ENCODE measurements at places on chromosomes 4 and X. TPM values are rescaled to one million over a fixed set of nuclear protein-coding genes. Genes with fewer than 3 reads are reported as not detected.

The XPNPEP2 gene
- polyA plus RNA-seq, result 81.5 TPM

The MAPK10 gene
- 89.8 TPM for polyA plus RNA-seq

The HMX1 gene
- polyA plus RNA-seq, result not detected

DNA sequence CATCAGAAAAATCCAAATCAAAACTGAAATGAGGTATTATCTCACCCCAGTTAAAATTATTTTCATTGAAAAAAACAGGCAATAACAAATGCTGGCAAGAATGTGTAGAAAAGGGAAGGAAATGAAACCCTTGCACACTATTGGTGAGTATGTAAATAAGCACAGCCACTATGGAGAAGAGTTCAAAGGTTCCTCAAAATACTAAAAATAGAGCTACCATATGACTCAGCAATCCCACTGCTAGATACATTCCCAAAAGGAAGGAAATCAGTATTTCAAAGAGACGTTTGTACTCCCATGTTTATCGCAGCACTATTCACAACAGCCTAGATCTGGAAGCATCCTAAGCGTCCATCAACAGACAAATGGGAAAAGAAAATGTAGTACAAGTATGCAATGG, 932.4 kb downstream of the PCDH18 start:
- DNase-seq, result no peak

- no peak for DNase-seq
These were observed 202.6 kb downstream of the PCDH19 start for GRCh38 chrX:100207331-100208024.

The ITIH6 gene
- 0.18 TPM for polyA plus RNA-seq

The HGFAC gene
- polyA plus RNA-seq, result 0.86 TPM

The PAK3 gene
- 6.5 TPM for polyA plus RNA-seq

DNA sequence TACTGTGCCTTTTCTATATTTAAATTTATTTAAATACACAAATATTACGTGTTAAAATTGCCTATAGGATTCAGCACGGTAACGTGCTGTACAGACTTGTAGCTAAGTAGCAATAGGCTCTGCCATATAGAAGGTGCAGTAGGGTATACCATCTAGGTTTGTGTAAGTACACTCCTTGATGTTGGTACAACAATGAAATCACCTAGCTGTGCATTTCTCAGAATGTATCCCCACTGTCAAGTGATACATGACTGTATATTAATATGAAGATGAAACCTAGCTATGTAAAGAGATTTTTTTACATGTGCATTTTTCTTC, 431.2 kb downstream of the KCTD8 start:
- no peak for DNase-seq

DNA sequence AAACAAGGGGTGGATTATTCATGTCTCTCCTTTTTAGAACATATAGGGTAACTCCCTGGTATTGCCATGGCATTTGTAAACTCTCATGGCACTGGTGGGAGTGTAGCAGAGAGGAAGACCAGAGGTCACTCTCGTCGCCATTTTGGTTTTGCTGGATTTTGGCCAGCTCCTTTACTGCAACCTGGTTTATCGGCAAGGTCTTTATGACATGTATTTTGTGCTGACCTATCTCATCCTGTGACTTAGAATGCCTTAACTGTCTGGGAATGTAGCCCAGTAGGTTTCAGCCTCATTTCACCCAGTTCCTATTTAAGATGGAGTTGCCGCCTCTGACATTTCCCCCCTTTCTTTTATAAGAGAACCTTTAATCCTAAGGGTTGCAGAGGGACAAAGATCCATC, 45.8 kb downstream of the MGST2 start:
- DNase-seq, result no peak

DNA sequence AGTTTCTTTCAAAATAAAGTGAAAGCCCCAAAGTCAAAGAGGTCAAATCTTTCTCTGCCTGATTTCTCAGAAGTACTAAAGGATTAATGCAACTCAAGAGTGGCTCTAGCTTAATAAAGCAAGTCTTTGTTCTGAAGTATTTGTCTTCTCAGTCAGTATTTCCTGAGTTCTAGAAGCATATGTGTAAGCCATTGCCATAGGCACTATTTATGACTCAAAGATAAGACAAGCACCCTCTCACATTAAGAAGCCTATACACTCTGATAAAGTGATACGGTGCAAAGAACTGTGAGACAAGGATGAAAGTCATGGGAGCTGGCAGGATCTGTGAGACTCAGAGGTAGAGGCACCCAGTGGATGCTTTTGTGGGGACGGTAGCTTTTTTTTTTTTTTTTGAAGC, 60.9 kb downstream of the AASDH start:
- DNase-seq, result no peak

GRCh38 chr4:8030121-8030781, 90.6 kb upstream of the AFAP1 start:
- no peak for DNase-seq

The DCAF4L1 gene
- polyA plus RNA-seq, result 0.42 TPM

DNA sequence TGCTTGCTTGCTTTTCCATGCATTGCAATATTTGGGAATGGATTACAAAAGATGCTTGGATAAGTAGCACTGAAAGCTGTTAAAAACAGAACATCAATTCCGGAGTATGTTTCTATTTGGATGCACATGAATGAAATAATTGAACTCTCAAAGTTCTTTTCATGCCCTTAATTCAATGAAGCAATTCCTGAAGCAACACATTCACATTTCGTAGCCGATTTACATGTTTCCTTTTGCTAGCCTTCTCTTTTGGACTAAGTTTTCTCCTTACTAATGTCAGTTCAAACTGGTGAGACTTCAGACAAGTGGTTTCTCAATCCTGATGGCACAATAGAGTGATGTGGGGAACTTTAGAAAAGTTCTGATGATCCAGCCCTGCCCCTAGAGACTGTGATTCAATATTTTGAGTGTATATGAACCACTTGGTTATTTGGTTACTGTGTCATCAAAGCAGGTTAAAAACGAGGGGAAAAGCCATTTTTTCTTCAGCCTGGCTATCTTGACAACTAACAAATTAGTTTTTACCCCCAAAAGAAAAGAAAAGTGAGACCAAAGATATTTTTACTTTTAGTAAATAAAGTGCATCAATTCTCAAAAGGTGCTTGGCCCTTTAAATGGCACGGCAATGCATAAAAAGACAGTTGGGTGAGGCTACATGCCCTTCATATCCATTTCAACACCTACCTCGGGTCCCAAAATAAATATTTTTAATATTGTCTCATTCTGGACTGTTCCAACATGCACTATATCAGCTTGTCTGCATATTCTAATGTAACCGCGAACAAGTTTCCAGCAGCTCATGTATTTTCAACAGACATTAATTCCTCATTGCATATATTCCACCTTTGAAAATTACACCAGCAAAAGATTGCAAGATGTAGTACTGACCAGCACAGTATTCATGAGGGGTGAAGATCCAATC, 90.1 kb upstream of the RPL34 start:
- no peak for DNase-seq

The FAM241A gene
- polyA plus RNA-seq, result 1.6 TPM

GRCh38 chr4:84529169-84529751, 30.2 kb upstream of the NKX6-1 start:
- DNase-seq, result peak; percentile 21

- no peak for DNase-seq
These were observed 20.7 kb downstream of the STX18 start for GRCh38 chr4:4521136-4521535.

The TMEM31 gene
- 1.8 TPM for polyA plus RNA-seq

GRCh38 chr4:169362607-169363006, 91.9 kb upstream of the SH3RF1 start:
- DNase-seq, result no peak

The CNKSR2 gene
- 1.9 TPM for polyA plus RNA-seq

The TACC3 gene
- polyA plus RNA-seq, result 67.3 TPM

DNA sequence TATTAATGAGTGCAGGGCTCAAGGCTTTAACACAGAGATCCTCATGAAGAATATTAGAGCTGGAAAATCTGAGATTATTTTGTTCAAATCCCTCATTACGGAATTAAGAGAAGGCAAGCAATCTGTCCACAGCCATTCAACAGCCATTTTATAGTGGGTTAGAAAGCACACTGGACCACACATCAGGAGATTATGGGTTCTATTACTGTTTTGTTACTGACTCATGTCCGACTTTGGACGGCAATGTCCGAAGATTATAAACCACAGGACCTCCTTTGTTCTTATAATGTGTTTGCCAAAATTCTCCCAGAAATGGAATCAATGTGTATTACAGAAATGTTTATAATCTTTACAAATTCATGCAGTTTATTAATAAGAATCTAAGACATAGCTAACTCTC, 8.1 kb downstream of the LAMTOR3 start:
- DNase-seq, result no peak

GRCh38 chr4:131159261-131159660, 1989.8 kb upstream of the PCDH10 start:
- no peak for DNase-seq

DNA sequence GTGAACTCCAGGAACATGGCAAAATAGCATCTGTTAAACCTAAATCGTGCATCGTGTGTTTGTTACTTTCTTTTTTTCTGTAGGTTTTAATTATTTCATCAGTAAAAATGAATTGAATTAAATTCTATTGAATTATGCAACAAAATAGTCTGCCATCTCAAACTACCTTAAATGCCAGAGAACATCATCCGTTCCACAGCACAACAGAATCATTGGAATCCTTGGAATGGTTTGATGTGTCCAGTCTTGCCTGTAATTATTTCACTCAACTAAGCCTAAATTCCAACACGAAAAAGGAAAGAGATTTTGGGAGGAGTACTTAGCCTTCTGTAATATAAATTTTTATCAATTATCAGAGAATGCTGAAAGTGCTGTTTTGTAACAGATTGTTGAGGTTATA, 17.1 kb upstream of the SLC7A11 start:
- no peak for DNase-seq
